ENCODE measurements at places on chromosomes 5 and 9. TPM values are rescaled to one million over a fixed set of nuclear protein-coding genes. Genes with fewer than 3 reads are reported as not detected.

The IL5 gene
- not detected for total RNA-seq

The HAUS6 gene
- total RNA-seq, result 33.6 TPM

The ELOVL7 gene
- total RNA-seq, result 4.4 TPM

The CCDC180 gene
- 0.03 TPM for total RNA-seq

The OR2Y1 gene
- not detected for total RNA-seq

The STKLD1 gene
- total RNA-seq, result not detected

The WDR31 gene
- total RNA-seq, result 0.43 TPM

The BARHL1 gene
- total RNA-seq, result not detected

The KCNN2 gene
- total RNA-seq, result not detected

The LCN10 gene
- not detected for total RNA-seq

The NSMF gene
- 40.0 TPM for total RNA-seq

The CHSY3 gene
- total RNA-seq, result 11.8 TPM

The PPP3R2 gene
- total RNA-seq, result not detected

The AFAP1L1 gene
- total RNA-seq, result 0.98 TPM

The TAF11L10 gene
- not detected for total RNA-seq

The OR2K2 gene
- not detected for total RNA-seq

The AQP7 gene
- not detected for total RNA-seq

The GRM6 gene
- total RNA-seq, result not detected

The PTGER4 gene
- total RNA-seq, result 9.2 TPM

The CDH9 gene
- total RNA-seq, result not detected

The TLX3 gene
- not detected for total RNA-seq

The SOX30 gene
- not detected for total RNA-seq

The ITGA2 gene
- 76.0 TPM for total RNA-seq

The FCN1 gene
- total RNA-seq, result not detected

The GGTA1 gene
- not detected for total RNA-seq

The BTNL8 gene
- 0.18 TPM for total RNA-seq

The CDO1 gene
- 1.4 TPM for total RNA-seq

The MEIKIN gene
- total RNA-seq, result not detected

The GARNL3 gene
- 1.2 TPM for total RNA-seq

The SEMA4D gene
- 5.0 TPM for total RNA-seq

The SLC6A3 gene
- not detected for total RNA-seq

The ACTL7B gene
- not detected for total RNA-seq

The HNRNPH1 gene
- total RNA-seq, result 420 TPM

The DMGDH gene
- not detected for total RNA-seq

The FOXE1 gene
- total RNA-seq, result not detected

The OR2V2 gene
- total RNA-seq, result not detected

The ZNF618 gene
- 2.2 TPM for total RNA-seq

The CRHBP gene
- 0.20 TPM for total RNA-seq

The ARHGEF28 gene
- total RNA-seq, result 12.9 TPM

The PCDHB11 gene
- total RNA-seq, result not detected

The HBEGF gene
- 55.7 TPM for total RNA-seq

The PPIC gene
- total RNA-seq, result 17.9 TPM

The NKD2 gene
- total RNA-seq, result not detected
